Activated T-helper 1 cell treated with Interleukin-2 at 50 U/mL for 16 hours (primary cell): ENCODE measurements at places on chromosomes 16 and 17.

DNA sequence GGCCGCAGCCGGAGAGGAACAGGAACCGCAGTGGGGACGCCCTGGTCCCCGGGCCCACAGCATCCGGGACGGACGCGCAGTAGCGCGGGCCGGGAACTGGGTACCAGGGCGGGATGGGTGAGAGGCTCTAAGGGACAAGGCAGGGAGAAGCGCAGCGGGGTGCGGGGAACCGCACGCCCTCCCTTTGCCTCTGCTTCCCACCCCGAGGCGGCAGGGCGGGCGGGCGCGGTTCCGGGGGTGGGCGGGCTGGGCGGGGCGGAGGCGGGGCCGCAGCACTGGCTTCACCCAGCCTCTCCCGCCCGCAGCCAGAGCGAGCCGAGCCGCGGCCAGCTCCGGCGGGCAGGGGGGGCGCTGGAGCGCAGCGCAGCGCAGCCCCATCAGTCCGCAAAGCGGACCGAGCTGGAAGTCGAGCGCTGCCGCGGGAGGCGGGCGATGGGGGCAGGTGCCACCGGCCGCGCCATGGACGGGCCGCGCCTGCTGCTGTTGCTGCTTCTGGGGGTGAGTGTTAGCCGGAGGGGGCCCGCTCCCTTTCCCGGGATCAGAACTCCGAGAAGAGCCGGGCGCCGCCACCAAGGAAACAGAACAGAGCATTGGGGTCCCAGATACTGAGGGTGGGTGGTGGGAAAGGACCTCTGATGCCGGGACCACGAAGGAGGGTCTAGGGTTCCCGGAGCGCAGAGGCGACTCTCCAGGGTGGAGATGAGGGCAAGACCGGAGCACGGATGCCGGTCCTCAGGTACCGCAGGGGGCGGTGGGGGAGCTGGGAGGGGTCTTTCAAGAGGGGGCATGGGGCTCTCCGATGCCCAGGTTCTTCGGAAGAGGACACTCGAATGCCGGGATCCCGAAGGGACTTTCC lies at the start of gene NGFR:
TSS of gene NGFR (plus strand) at position 308 of the 856 bp plus-strand sequence. CDS start at position 433, 125 bp downstream.
- peak; percentile 25 for DNase-seq

- no peak for DNase-seq
Measured at GRCh38 chr17:31724619-31725018, 134.4 kb downstream of the COPRS start.

DNA sequence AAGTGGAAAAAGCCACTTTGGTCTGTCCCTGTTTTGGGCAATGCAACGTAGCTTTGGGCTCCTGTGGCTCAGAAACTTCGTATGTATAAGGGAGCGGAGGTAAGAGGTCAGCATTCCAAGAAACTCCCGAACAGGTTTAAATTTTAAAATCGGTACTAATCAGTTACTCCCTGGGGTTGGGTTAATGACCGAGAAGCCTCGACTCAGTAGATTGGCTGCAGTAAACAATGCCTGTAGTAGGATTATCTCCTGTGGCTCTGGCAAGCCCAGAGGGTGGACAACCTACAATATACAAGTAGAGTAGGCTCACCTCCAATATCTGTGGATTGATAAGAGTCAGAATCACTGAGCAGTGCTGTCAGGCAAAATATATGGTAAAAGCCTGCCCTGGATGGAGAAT lies 1.6 kb upstream of the GNA13 start:
- DNase-seq: no peak

GRCh38 chr16:81831722-81832126 lies 52.6 kb downstream of the PLCG2 start:
- DNase-seq: no peak

GRCh38 chr16:4005281-4005680 lies 111.0 kb downstream of the ADCY9 start:
- no peak for DNase-seq

DNA sequence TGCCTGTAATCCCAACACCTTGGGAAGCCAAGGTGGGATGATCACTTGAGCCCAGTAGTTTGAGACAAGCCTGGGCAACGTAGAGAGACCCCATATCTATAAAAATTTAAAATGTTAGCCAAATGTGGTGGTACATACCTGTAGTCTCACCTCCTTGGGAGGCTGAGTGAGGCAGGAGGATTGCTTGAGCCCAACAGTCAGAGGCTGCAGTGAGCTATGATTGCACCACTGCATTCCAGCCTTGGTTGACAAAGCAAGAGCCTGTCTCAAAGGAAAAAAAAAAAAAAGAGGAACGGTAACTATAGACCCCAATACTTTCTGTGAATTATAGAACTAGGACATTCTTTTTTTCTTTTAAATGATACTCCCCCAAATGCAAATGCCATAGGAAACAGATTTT lies 1.8 kb upstream of the TMC5 start:
- no peak for DNase-seq

DNA sequence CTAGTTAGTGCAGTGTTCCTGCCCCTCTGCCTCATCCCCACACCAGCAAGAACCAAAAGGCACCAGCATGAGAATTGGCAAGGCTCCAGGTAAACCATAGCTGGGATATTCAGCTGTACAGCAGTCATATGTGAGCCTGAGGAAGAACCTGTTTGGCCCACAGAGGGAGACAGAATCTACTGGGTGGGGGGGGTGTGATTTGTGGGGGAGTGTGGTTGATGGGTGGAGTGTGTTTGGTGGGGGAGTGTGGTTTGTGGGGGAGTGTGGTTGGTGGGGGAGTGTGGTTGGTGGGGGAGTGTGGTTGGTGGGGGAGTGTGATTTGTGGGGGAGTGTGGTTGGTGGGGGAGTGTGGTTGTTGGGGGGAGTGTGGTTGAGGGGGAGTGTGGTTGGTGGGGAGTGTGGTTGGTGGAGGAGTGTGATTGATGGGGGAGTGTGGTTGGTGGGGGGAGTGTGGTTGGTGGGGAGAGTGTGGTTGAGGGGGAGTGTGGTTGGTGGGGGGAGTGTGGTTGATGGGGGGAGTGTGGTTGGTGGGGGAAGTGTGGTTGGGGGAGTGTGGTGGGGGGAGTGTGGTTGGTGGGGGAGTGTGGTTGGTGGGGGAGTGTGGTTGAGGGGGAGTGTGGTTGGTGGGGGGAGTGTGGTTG lies 19.5 kb downstream of the MINK1 start:
- DNase-seq: no peak

- no peak for DNase-seq
Measured at GRCh38 chr17:64212122-64212521, 50.9 kb downstream of the TEX2 start.

GRCh38 chr17:55266051-55266957 lies 1.5 kb downstream of the HLF start:
- DNase-seq: no peak

- no peak for DNase-seq
Measured at GRCh38 chr17:7462474-7463371, 16.7 kb downstream of the ZBTB4 start.

DNA sequence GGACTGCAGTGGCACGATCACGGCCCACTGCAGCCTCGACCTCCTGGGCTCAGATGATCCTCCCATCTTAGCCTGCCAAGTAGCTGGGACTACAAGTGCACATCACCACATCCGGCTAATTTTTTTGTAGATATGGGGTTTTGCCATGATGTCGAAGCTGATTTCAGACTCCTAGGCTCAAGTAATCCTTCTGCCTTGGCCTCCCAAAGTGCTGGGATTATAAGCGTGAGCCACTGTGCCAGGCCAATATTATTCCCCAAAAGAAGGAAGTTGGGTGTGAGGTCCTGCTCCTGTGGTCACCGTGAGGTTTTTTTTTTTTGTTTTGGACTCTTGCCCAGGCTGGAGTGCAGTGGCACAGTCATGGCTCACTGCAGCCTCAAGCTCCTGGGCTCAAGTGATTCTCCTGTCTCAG lies 1.5 kb downstream of the AMZ2 start:
- no peak for DNase-seq
